ENCODE measurements at places on chromosomes 5 and 9. TPM values are rescaled to one million over a fixed set of nuclear protein-coding genes. Genes with fewer than 3 reads are reported as not detected.

The PTAR1 gene
- total RNA-seq, result 51.6 TPM

GRCh38 chr5:171713152-171713551 is 72.5 kb upstream of the SMIM23 start:
- DNase-seq, result no peak

DNA sequence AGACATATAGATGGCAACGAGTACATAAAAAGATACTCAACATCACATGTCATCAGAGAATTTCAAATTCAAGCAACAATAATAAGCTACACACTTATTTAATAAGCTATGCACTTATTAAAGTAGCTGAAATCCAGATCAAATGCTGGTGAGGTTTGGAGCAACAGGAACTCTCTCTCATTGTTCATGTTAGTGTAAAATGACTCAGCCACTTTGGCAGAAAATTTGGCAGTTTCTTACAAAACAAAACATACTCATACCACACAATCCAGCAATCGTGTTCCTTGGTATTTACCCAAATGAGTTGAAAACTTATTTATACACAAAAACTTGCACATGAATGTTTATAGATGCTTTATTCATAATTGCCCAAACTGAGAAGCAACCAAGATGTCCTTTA is 131.5 kb upstream of the NFIL3 start:
- DNase-seq, result no peak

The TIMD4 gene
- total RNA-seq, result not detected

DNA sequence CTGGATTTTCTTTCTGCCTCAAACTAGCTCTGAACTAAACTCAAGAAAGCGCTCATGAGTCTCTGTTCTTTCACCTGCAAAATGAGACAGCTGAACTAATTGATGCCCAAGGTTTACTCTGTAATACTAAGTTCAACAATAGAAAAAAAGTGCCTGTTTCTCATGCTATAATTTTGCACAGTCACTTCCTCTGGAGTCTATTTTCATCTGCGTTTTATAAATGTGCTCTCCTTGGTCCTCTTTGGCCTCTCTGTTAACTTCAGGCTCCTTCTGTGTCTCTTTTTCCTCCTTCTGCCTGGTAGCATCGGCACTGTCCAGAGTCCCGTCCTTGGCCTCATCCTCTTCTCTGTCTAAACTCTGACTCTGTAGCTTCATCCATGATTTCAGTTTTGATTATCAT is 311.9 kb upstream of the TLE4 start:
- DNase-seq, result no peak

DNA sequence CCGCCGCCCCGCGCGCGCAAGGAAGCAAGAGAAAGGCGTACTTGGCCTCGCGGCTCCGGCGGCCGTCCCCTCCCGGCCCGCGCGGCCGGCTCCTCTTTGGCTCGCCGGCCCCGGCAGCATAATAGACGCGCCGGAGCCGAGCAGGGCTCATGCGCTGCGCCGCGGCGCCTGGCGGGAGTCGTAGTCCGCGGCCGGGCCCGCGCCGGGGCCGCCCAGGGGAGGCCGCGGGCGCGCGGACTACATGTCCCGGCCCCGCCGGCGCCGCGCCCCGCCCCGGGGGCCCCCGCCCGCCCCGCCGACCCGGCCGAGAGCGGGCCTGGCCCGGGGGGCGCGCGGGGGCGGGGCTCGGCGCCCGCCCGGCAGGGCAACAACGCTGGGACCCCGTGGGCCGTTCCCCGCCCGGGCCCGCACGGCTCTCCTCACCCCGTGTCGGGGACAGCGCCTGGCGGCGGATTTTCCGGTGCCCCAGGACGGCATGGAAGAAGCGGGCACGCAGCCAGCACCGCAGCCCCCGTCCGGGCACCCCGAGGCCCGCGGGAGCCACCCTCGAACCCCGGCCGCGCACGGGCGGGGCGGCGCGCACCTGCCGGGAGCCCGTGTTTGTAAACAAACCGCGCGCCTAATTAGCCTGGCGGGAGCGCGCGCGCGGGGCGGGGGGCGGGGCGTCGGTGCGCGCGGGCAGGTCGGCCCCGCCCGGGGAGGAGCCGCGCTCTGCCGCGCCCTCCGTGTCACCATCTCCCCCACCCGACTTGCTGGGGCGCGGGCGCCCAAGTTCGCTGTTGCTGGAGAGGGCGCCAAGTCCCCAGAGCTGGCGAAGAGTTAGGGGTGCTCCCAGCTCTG is at the start of gene BRD3:
BRD3 (minus strand) TSS at position 123 of the 840 bp plus-strand sequence. CDS start 14,549 bp downstream, outside the sequence.
- DNase-seq, result peak; percentile 91

- no peak for DNase-seq
These were observed 56.5 kb upstream of the ZNF354A start for GRCh38 chr5:178786859-178787499.

The DRD1 gene
- 1.1 TPM for total RNA-seq

The TYRP1 gene
- total RNA-seq, result not detected

DNA sequence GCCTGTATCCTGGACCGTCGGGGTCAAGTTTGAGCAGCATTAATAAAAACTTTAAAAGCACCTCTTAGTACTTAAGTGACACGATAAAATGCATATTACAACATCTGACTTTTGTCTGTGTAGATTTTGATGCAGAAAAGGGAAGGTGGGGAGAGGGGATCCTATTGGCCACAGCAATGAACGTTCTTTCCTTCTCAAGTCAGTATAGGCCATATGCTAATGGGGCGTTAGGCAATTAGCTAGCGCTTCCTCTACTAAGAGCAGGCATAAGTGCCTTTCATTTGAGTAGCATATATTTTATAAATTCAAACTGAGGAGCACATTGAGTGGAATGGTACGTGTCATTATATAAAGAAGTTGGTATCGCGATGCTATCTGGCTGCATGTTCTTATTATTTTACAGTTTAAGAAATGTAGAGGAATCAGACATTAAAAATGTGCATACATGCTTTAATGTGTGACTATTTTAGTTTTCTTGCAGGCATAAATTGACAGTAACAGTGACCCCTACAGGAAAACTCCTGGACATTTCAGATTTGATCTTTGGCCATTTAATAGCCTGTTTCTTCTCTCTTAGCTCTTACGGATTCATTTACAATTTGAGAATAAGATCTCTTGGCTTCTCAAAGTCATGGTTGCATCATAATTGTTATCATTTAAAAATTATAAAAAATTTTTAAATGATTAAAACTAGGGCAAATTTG is 1.1 kb upstream of the GNA14 start:
- DNase-seq, result no peak

The PCDHB3 gene
- 3.6 TPM for total RNA-seq

- no peak for DNase-seq
These were observed 1.7 kb upstream of the TENT4A start for GRCh38 chr5:6711409-6712141.

- DNase-seq, result no peak
These were observed 43.0 kb upstream of the HTR4 start for GRCh38 chr5:148697180-148697808.

DNA sequence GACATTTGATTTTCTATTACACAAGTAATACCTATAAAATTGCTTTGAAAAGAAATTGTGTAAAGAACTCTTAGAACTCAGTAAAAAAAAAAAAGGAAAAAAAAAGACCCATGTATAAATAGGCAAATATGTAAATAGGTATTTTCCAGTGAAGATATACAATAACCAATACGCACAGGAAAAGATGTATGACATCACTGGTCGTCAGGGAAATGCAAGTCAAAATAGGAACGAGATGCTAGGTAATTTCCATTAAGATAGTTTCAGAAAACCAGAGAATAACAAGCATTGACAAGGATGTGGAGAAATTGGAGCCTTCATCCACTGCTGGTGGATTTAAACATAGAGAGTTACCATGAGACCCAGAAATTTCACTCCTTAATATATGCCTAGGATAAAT is 708.8 kb downstream of the MTRR start:
- DNase-seq, result no peak

The ARID3C gene
- not detected for total RNA-seq

The EDIL3 gene
- 3.7 TPM for total RNA-seq

The CDC20B gene
- total RNA-seq, result not detected

The IFNA2 gene
- total RNA-seq, result not detected

DNA sequence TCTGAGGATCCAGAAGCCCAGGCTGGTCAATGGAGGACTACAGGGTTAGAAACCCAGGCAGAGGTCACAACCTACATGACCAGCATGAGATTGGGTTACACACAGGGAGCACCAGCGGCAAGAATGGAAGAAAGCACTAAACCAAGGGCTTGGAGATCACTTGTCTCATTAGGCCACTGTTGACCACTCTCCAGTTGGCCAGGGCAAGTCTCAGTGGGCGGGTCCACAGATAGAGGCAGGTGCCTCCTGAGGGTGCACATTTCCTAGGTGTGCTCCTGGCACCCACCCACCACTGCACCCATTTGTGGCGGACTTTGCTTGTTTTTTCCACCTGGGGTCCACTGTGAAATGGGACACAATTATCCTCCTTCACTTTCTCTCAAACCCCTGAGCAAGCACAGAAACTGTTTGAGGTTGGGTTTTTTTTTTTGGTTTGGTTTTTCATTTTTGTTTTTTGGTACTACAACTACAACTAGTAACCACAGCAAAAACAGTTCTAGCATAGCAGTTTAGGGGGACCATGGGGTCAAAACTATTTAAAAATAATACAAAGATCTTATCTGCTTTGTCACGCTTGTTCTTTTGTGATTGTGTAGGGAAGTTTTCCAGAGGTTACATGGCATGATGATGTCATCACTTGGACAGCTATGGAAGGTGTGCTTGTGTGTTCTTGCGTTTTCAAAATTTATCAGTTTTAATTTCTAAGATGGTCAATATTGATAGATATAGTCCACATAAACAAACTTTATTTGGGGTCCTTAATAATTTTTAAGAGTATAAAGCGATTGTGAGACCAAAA is 6.1 kb downstream of the NPR2 start:
- DNase-seq, result no peak

The PAPPA gene
- 5.7 TPM for total RNA-seq

The SLC22A4 gene
- 5.4 TPM for total RNA-seq

DNA sequence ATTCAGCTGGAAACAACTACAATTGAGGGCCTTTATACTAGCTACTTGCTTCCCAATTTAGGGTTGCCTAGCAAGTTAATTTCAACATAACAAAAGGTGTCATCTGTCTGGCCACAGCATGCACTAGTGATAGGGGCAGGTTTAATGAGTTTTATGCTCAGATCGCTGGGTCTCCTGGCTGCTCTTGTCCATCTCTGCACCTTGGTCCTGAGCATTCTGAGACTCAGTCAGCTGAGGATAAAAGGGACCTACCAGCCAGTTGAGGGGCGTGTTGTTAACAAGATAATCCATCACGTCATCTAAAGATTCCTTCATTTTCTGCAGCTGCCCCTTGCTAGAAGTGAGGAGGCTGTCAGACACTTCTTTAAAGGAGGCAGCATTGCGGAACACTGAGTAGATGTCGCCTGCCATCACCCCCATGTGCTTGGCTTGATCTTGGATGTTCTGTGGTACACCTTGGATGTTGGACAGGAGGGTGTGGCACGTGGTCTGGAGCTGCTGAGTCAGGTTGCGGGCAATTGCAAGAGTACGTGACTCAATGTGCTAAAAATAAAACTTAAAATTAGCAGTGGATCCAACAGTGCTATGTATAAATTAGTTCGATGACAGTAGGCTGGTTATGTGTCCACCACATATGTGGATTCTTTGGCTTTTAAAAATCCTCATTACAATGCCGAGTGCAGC is 11.0 kb downstream of the PLIN2 start:
- no peak for DNase-seq

GRCh38 chr5:163508753-163509152 is 3.3 kb downstream of the MAT2B start:
- DNase-seq, result no peak

GRCh38 chr5:133423618-133424282 is 188.6 kb downstream of the FSTL4 start:
- DNase-seq, result no peak

The LHX3 gene
- not detected for total RNA-seq

GRCh38 chr9:79220251-79220650 is 351.5 kb upstream of the TLE4 start:
- DNase-seq, result no peak

The ARL15 gene
- 24.3 TPM for total RNA-seq

GRCh38 chr5:7426284-7426683 is 30.3 kb downstream of the ADCY2 start:
- no peak for DNase-seq

DNA sequence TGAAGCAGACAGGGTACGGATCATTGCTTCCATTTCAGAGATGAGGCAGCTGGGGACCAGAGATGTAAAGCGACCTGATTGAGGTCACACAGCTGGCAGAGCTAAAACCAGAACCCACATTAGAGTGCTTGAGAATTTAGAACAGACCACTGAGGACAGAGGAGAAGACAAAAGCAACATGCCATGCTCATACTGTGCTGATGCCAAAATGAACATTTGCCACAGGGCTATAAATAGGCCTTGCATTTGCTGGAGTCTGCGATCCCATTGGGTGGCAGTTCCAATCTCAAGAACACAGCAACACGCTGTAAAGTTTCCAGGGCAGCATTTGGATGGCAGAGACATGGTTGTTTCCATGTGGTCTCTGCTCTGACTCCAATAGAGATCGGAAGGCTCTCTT is 222.4 kb upstream of the TBC1D2 start:
- DNase-seq, result no peak

The SVEP1 gene
- 359 TPM for total RNA-seq

Data from mesenteric fat pad (tissue), 1 donor.